Cerebellum (tissue), 4 donors: ENCODE measurements at places on chromosomes 4 and X.

- no peak for DNase-seq
These were observed 69.2 kb downstream of the PHKA1 start for GRCh38 chrX:72644946-72645345.

DNA sequence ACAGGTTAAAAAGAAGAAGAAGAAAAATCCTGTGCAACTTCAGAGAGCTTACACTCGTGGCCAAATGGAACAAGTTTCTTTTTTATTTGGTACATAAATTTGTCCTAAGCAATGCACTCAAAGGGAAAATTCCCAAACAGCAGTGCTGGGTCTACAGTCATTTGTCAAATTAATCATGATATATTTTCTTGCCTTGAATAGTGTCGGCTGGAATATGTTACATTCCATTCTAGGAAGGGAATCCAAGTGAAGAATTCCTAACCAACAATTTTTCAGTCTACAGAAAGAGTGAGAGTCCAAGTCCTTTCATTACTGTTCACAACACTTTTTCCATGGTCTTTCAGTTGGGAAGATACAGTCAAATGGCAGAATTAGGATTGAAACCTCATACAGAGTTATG, 63.9 kb downstream of the HAND2 start:
- no peak for DNase-seq

GRCh38 chr4:16794816-16795445, 103.5 kb downstream of the LDB2 start:
- no peak for DNase-seq

DNA sequence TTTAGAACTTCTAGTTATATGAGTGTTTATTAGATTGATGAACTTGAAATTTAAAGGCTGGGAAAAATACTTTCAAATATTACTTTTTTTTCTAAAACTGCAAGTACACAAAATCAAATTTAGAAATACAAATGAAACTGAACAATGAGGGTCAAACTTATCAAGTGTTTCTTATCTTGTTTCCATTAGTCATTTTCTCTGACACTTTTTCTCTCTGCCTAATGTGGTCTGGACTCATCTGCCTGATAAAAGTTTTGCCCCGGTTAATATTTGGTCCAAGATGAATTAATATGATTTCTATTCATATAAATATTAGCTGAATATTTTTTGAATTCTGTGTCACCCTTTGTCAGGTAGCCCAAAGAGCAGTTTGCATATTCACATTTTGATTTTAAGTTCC, 8.7 kb upstream of the HPGDS start:
- no peak for DNase-seq

GRCh38 chr4:1874201-1874600, 3.0 kb downstream of the NSD2 start:
- no peak for DNase-seq

DNA sequence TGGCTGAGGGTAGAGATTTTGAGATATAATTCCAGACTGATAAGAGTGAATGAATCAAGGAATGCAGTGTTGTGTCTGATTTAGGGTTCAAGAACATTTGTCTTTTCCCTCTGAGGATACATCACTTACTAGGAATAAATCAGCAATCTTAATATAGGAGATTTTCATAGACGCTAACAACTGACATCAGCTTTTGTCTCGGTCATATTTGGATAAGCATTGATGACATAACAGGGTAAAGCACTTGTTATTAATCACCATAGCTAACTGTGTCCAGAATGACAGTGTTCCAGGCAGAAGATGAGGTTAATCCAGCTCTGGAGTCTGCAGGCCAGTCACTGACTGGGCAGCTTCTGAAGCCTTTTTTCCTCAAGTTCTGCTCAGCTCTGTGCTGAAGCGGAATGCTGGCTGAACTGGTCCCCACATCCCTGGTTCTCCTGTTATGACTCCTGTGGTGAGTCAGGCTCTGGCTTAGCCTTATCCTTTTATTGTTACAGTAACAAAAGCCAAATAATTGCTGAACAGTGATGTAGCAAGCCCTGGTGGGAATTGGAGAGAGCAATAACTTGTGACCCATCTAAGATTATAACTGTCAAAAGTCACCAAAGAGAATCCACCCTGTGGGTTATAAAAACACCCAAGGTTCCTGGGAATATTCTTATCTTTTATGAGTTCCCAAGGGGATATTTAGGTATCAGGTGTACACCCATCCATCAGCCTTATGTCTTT, 41.8 kb downstream of the FNIP2 start:
- DNase-seq, result no peak

GRCh38 chr4:7892212-7893019, 47.2 kb downstream of the AFAP1 start:
- DNase-seq, result no peak

GRCh38 chr4:100708776-100709175, 191.0 kb upstream of the EMCN start:
- no peak for DNase-seq

DNA sequence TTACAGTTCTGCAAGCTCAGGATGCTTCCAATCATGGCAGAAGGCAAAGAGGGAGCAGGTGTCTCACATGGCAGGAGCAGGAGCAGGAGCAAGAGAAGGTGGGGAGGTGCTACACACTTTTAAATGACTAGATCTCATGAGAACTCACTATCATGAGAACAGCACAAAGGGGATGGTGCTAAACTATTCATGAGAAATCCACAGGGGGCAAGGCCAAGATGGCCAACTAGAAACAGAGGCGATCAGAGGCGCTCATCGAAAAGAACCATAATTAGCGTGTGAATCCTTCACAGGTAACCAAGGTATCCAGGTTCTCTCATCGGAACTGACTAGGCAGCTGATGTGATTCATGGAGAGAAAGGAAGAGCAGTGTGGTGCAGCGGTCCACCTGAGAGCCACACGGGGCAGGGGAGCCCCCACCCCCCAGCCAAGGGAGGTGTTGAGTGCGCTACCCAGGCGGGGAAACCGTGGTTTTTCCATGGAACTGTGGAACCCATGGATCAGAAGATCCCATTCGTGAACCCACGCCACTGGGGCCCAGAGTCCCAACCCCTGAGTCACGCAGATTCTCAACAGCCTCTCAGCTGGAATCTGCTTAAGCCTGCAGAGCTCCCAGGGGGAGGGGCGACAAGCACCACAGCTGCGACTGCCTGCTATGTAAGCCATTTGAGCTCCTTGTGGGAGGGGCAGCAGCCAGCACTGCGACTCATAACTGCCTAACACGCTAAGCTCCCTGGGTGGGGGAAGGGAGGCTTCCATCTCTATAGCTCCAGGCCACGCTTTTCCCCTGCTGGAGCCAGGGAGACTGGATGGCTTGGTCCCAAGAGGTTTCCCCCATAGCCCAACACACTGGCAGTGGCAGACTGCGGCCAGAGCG, 46.7 kb downstream of the FGF16 start:
- no peak for DNase-seq

DNA sequence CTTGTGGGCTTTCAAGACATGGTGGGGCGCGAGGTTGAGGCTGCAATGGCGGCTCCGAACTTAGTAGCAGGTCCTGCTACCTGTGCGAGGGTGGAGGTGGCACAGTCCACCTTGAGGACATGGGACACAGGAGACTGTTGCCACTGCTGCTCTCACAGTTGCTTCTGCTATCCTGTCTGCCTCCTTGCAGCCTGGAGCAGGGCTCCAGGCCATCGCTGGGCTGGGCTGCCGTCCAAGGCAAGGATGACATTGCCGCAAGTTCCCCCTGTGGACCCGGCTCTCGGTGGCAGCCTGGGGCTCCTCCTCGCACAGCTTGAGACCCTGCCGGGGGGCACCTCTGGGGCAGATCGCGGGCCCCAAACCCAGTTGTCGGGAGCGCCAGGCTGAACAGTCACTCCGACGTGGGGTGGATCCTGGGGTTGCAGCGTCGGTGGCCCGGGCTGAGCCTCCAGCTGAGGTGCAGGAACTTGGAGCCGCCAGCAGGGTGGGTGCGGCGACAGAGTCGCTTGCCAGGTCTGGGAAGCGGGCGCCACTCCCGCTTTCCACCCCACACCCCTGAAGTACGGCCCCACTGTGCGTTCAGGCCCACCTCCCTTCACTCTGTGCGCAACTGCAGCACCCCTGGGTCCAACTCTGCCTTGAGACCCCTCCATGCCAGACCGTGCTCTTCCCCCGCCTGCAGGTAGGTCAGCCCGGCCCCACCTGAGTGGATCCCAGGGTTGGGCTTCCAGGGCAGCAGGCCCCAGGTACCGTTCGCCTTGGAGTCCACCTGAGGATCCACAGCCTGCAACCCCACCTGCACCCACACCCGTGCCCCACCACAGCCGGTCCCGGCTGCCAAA, 192.7 kb upstream of the NUDT6 start:
- no peak for DNase-seq

DNA sequence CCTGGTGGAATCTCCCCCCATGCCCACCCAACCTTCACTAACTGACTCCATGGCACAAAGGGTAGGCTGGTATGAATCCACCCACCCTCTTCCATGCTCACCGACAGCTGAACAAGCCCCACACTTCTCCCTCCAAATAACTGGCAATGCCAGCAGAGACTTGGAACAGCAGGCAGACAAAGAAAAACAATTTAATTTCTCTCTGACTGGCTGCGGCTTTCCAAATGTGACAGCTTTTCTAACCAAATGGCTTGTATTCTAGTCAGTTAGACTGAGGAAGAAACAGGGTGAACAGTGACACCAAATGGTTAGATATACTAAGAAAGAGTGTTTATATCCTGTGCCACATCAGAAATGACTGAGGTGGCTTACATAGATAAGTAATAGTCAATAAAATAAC, 199.3 kb upstream of the ADAMTS3 start:
- DNase-seq, result no peak

DNA sequence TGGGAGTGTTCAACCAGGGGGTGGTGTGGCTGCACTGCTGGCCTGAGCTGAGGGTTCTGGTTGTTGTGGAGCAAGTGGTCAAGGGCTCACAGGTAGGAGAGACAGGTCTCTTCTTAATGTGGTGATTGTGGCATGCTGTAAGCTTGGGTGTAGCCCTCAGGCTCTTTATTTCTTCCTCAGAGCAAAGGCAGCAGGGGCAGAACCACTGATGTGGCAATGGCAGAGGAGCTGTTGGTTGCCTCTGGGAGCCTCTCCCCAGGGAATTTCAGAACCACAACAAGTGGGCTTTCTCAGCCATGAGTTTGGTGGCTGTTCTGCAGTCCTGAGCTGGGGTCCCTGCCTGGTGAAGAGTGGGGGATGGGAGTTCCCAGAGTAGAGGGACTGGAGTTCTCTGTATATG, 1017.2 kb downstream of the SH3BGRL start:
- no peak for DNase-seq

- DNase-seq, result no peak
These were observed 105.8 kb downstream of the NFKB1 start for GRCh38 chr4:102606846-102607450.

DNA sequence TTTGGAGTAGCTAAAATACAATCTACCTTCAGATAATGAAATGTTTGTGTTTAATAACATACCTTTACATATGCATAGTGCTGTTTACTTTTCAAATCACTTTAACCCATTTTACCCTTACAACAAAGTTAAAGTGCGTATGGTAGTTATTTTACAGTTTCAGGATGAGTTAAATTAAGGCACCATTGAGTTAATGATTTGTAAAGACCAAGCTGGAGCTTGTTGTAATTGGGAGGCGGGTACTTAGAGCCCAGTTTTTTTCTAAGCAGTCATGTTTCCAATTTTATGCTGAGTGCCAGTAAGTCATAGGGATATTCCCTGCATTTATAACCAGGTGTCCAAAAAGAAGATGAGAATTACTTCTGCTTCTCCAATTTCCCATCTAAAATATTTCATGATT, 84.2 kb upstream of the NRK start:
- DNase-seq, result no peak

DNA sequence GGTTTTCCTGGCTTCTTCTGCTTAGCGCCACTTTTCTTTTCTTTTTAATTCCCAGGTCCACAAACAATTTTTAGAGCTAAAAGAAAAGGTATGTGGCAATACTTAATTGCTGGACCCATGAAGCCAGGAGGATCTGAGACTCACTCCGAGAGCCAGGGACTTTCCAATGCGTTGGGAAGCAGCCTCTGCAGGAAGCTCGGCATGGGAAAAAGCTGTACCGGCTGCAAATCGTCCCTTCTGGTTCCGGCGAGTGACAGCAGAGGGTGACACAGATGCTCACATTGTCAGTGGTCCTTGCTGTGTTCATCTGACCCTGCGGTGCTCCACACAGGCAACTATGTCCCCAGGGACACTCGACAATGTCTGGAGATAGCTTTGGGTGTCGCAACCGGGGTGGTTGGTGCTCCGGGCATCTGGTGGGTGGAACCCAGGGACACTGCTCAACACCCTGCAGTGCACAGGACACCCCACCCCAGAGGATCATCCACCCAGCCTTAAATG, 164.0 kb downstream of the PRKX start:
- DNase-seq, result no peak

GRCh38 chr4:149370785-149371420, 444.7 kb downstream of the IQCM start:
- DNase-seq, result peak; percentile 0

GRCh38 chr4:1195891-1196401, 23.6 kb upstream of the SPON2 start:
- no peak for DNase-seq

DNA sequence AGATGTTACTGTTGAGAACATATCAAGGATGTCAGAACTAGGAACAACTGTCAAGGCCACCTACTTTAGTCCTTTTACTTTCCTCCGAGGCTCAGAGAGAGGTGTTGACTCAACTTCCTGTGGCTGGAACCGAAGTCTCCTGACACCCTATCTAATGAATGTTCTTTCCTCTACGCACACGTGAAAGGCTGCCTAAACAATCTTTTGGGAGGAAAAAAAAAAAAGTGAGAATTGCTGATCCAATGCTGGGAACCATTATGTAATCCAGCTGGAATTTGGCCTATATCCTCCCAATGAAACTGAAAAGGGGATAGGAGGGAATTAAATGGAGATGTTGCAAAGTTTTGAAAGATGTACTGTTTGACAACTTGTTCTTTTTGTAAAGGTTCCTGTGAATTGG, 8.3 kb upstream of the MAP7D3 start:
- DNase-seq, result no peak

- DNase-seq, result no peak
These were observed 44.3 kb downstream of the ARSJ start for GRCh38 chr4:113935190-113935589.

DNA sequence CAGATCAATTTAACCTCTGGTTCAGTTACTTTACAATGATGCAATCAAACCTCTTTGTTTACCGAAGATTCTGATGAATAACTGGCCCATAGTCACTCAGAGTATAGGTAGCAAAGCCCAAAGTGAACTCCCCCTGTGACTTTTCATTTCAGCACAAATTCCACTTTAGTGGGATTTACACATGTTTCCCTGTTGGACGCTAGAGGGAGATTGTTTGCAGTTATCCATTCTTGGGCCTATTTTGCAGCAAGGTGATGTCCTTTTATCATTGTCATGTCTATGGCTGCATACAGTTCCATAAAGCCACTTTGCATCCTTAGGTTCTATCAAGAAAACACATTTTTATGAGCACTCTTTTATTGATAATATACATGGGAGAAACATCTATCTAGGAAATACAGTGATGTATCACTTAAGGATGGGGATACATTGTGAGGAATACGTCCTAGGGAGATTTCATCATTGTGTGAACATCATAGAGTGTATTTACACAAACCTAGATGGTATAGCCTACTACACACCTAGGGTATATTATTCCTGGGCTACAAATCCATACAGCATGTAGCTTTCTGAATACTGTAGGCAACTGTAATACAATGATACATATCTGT, 14.5 kb upstream of the DKK2 start:
- DNase-seq, result peak; percentile 42
